ENCODE measurements at places on chromosomes 3 and 15.

DNA sequence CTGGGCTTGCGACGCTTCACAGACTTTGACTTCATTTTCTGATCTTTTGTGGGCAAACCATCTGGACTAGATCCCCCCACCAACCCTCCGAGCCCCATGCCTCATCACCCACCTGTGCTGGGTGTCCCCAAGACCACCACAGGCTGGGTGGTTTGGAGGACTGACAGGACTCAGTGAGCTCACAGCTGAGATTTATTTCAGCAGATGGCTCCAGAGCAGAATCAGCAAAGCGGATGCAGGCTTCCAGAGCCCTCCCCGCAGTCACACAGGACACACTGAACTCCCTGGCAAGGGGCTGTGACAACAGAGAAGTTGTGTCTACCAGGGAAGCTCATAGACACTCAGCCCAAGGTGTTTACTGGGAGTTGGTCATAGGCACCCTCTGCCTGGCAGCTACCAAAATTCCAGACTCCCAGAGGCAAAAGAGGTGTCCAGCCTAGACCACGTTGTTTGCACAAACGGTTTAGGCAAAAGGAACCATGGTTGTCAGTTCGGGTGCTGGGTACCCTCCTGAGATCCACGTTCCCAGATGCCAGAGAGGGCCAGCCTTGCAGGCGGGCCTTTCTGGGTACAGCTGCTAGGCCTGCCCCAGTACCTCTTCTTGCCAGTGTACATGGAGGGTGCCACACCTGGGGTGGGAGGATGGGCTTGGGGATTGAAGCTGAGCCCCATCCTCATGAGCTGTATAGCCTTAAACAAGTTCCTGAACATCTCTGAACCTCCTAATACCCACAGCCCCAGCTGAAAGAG is 170.3 kb downstream of the NSMCE3 start:
- DNase-seq = no peak

DNA sequence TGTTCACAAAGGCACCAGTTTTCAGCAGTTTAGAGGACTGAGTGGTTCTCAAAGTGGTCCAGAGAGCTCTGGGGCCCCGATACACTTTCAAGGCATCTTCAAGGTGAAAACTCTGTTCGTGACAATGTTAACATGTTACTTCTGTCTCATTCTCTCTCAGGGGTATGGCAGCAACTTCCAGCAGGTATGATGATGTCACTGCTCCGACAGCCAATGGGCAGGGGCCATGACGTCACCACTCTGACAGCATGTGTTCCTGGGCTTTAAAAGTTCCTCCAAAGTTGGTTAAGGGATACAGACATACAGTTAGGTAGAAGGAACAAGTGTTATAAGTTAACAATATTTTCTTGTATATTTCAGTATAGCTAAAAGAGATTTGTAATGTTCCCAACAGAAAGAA is 87.9 kb downstream of the KLF15 start:
- no peak for DNase-seq

DNA sequence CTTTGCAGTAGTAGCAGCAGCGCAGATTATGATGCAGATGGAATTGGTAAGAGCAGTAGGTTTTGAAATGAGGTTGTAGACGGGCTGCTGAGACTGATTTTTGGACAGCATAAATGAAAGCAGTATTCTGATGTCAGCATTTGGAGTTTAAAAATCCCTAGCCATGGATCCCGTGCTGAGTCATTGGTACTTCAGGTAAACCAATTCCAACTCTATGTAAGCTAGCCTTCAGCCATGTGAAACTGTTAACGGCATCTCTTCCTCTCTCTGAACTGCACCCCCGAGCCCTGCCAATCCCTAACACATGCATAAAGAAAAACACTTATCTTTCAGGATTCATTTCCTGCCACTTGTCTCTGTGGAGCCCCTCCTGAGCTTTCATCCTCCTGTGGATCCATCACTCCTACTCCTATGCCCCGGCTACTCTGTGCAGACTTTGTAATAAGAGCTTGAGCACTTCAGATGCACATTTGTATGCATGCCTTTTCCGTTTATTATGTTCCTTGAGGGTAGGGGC is 119.0 kb downstream of the AKAP13 start:
- DNase-seq = no peak

DNA sequence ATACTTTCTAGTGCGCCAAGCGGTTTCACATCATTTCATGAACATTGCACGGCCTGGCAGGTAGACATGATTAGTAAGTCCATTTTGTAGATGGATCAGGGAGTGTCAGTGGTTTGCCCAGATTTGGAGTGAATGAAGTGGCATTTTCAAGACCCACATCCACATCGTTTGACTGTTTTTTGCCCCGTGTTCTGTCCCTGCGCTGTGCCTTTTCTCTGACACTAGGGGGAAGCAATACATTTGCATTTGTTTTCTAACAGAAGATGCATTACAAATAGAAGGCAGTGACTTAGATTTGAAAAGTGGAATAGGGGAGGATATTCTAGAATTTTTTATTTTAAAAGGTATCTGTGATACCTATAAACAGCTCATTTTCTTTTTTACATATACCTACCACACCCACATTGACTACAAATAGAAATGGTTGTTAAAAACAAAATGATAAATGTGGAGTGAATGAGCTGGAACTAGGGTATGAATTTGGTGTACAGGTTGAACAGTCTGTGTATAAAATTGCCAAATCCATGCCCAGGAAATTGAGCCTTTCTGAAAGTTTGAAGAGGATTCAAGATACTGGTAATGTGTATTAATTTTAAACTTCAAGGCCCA is 98.0 kb downstream of the USP13 start:
- DNase-seq = no peak

GRCh38 chr3:26712211-26713026 is 89.8 kb downstream of the LRRC3B start:
- DNase-seq = no peak

DNA sequence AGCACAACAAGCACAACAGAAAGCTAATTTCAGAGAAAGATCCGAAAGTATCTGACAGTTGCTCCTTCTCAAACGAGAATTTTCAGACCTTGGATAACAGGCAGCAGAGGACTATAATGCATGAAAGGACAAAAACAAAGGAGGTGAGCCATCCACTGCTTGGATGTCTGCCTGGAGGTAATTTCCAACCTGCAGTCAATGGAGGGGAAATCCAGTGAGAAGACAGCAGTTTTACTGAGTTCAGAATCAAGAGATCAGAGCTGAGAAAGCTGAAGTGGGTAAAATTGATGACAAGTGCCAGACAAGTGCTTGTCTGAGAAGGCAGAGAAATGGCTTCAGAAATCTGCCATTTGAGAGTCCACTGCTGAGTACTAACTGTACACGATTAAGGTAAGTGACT is 22.1 kb downstream of the UBE3A start:
- DNase-seq = no peak

GRCh38 chr15:65993236-65993635 is 123.9 kb downstream of the RAB11A start:
- DNase-seq = no peak

DNA sequence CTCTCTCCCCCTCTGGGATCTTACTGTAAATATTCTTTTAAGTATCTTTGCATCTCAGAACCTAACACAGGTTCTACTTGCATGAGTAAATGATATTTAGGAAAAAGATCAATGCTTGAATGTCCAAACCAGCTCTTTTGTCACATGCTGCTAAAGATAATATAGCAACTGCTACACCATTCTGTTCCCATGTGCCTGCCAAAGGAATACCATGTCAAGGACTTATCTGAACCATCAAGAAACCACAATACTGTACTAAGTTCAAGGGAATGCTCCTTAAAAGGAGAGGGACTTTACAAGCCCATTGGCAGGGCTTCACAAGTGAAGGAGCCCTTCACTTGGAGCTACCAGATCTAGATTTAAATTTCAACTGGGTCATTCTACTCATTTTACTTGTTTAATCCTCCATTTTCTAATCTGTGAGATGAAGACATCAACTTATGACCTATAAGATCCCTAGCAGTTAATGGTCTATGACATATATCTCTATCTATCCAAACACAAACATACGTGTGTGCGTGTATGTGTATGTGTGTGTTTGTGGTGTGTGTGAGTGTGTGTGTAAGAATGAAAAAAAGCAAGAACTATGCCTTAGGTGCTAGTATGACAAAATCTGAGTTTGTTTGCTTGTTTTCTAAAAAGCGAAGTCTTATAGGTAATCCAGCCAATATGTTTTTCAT is 13.0 kb upstream of the SEC62 start:
- DNase-seq = no peak

- no peak for DNase-seq
Observed at GRCh38 chr3:89314454-89315098, 207.2 kb downstream of the EPHA3 start.

- no peak for DNase-seq
Observed at GRCh38 chr3:40581166-40581565, 56.4 kb downstream of the ZNF621 start.

- no peak for DNase-seq
Observed at GRCh38 chr3:50170689-50171088, 15.6 kb downstream of the SEMA3F start.

GRCh38 chr3:113212150-113212843 is 940 bp downstream of the BOC start:
- peak; percentile 16 for DNase-seq

DNA sequence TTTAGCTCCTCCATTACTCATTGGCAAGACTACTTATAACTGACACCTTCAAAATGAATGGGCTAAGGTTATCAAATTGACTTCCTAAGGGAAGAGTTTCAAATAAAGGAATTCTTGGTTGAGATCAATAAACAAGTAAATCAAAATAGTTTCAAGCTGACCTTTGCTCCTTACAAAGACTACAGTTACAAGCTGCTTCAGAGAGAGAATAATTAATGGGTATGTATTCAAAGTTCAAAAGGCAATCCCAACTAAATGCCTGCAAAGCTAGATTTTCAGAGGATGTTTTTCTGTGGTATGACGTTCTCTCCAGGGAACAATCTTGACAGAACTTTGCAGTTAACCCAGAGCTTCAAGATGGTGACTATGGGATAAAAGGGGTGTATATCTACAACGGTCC is 153.7 kb downstream of the SUCLG2 start:
- no peak for DNase-seq

GRCh38 chr15:73233623-73234022 is 135.1 kb downstream of the HCN4 start:
- no peak for DNase-seq

DNA sequence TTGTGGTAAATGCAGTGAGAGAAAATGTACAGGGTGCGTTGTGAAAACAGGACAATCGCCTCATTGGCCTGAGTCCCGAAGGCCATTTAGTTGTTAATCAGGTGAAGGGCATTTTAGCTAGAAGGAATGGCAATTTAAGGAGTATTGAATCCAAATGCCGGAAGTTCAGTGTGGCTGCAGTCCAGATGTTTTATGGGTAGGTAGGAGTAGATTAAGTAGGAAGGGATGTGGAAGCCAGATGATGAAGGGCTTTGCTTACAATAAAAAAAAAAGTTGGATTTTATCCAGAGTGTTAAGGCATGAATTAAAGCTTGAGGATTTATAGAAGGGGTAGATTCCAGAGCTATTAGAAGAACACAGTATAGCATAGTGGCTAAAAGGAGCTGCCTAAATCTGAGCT is 572.7 kb downstream of the NLGN1 start:
- DNase-seq = no peak

GRCh38 chr3:54197509-54197908 is 75.2 kb downstream of the CACNA2D3 start:
- no peak for DNase-seq

DNA sequence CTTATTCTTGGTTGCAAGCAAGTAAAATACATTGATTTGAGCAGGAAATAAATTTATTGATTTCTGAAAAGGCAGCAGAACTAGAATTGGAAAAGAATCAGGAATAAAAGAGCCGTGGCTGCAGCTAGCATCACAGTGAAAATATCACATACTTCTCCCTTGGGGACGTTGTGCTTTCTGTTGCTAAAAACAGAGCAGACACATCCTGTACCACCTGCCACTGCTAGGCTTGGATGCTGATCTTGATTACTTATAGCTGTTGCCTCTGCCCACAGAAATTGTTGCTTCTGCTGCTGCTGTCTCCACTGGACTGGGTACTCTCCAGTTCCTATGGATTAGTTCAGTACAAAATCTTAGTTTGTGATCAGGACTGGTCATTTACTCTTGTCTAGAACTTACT is 283.8 kb downstream of the C3orf38 start:
- no peak for DNase-seq

- no peak for DNase-seq
Observed at GRCh38 chr15:55194256-55194655, 2.5 kb downstream of the RSL24D1 start.

DNA sequence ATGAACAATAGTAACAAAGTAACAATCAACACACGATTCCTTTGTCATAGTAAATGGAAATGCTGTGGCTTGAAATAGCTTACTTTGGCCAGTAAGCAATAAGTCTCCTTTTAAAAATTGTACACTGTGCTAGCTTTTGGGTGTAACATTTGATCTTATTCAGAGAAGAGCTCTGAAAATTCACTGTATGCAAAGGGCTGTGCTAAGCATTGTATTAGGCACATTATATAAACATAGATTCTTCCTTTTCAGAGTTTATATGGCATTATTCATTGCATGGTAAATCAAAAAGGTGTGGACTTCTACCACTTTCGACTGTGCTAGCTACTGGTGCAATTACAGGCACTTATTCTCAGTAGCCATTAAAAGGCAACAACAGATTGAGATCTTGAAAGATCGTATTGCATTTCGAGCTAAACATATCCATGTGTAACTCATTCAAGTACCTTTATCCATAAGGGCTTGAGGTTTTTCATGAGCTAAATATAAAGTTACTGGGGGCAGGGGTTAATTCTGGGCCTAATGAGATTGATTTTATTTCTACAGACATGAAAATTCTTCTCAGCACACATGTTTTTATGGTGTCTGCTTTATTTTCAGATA is 246.8 kb downstream of the NR1D2 start:
- no peak for DNase-seq

GRCh38 chr15:66673410-66674322 is 28.4 kb upstream of the SMAD6 start:
- peak; percentile 67 for DNase-seq

DNA sequence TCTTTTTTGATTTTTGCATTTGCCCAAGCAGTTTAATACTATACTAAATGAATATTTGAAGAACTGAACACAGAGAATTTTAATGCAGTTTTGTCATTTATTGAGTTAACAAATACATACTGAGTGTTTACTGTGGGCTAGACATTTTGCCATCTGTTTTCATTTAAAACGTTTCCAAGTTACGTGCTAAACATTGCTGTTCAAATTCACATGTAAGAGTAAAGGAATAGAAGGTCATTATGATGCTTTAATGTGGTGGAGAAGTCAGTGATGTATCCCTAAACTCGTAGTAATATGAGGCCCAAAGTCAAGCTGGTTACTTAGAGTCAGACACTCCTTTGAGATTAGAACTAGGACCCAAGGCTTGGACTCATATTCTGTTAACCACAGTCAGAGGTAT is 49.4 kb downstream of the CRYBG3 start:
- no peak for DNase-seq

DNA sequence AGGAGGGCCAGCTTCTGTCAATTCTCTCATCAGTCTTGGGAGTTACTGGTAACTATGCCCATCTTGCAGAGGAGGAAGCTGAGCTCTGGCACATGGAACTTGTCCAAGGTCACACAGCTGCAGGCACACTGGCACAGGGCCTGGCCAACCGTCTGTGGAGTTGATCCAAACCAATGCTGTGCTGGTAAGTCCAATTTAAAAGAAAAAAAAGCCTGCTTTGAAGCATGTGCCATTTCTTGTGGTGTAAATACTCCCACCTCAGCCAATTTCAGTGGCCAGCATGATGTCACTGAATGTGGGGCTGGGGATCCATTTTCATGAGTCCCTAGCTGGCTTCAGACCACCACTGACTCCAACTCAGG is 83.4 kb downstream of the CHSY1 start:
- DNase-seq = no peak
